ENCODE measurements at places on chromosomes 2 and 18. TPM values are rescaled to one million over a fixed set of nuclear protein-coding genes. Genes with fewer than 3 reads are reported as not detected.

DNA sequence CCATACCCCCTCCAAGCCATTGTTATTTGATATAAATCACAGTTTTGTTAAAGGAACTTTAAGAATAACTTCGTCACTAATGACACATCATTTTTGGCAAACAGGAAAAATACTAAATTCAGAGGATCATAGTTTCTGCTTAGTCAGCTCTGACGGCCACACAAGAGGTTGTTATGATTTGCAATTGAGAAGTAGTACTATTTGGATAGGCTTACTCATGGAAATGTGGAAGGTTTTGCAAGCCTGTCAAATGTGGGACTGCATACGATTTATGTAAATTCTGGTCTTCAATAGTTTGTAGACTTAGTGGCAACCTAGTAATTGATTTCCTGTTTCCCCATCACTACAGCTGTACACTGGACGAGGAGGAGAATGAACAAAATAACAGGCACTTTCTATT is 108.1 kb downstream of the ARHGEF33 start:
- peaks cover 3% of the 10 kb centered on the region for H3K36me3 ChIP-seq
- DNase-seq: no peak
- no peaks in the 10 kb centered on the region for H3K27me3 ChIP-seq

DNA sequence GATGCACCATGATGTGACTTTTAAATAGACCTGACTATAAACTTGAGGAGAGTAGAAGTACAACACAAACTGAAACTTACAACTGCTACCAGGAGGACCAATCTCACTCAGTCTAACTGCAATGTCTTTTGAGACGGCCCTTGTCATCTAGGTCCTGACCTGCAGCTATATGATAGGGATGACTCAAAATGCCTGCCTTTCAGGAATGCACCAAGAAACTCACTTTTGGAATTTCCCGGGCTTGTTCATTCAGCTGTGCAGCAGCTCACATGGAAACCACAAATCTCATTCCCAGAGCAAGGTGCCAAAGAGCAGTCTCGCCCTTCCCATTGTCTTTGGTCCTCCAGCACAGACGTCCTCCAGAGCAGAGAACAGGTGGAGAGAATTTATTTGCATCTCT is 113.7 kb downstream of the SPOPL start:
- no peaks in the 10 kb centered on the region for H3K4me1 ChIP-seq
- DNase-seq: no peak
- H3K36me3 ChIP-seq: no peaks in the 10 kb centered on the region
- no peak overlapping the region for H3K27ac ChIP-seq

DNA sequence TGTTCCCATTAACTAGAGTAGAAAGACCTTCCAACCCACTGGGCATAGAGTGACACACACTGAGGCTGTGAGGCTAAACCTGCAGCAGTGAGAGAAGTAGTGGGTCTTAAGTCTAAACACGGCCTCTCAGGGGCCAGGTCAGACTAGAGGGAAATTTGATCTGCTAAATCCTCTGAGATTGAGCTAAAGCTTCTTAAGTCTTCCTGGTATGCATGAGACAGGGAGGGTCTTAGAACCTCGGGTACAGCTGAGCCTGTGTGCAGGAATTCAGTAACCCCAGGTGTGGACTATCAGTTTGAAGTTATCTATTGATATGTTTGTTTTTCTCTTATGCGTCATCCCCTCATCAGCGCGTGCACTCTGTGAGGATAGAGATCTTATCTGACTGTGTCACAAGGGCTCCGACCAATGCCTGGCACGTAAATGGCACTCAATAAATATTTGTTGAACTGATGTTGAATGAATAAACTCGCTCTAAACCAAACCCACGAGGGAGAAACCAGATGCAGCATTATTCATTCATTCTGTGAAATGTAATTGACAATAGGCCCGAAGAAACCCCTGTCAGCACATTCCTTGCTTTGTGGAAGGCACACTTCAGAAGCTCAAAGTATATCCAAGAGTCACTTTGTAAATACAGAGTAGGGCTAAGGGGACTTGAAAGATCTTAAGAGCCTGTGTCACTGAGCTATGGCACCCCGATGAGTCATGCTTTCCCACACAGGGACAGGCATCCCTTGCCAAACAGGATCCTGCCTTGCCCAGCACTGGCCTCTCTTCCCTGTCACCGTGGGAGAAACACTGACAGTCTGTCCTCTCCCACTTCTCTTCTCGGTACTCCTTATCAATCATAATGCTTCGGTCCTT is 21.7 kb upstream of the RAB10 start:
- no peak overlapping the region for H3K4me3 ChIP-seq
- H3K27ac ChIP-seq: no peak overlapping the region
- no peaks in the 10 kb centered on the region for H3K27me3 ChIP-seq
- H3K4me1 ChIP-seq: peaks cover 8% of the 10 kb centered on the region

- DNase-seq: no peak
- H3K27ac ChIP-seq: no peak overlapping the region
- no peak overlapping the region for H3K4me3 ChIP-seq
- no peaks in the 10 kb centered on the region for H3K4me1 ChIP-seq
- H3K27me3 ChIP-seq: no peaks in the 10 kb centered on the region
Measured at GRCh38 chr18:34787931-34788532, 77.9 kb downstream of the DTNA start.

CTAGE1 gene
- not detected for total RNA-seq

COL3A1 gene
- not detected for total RNA-seq
